ENCODE measurements at places on chromosomes 12 and 14.

DNA sequence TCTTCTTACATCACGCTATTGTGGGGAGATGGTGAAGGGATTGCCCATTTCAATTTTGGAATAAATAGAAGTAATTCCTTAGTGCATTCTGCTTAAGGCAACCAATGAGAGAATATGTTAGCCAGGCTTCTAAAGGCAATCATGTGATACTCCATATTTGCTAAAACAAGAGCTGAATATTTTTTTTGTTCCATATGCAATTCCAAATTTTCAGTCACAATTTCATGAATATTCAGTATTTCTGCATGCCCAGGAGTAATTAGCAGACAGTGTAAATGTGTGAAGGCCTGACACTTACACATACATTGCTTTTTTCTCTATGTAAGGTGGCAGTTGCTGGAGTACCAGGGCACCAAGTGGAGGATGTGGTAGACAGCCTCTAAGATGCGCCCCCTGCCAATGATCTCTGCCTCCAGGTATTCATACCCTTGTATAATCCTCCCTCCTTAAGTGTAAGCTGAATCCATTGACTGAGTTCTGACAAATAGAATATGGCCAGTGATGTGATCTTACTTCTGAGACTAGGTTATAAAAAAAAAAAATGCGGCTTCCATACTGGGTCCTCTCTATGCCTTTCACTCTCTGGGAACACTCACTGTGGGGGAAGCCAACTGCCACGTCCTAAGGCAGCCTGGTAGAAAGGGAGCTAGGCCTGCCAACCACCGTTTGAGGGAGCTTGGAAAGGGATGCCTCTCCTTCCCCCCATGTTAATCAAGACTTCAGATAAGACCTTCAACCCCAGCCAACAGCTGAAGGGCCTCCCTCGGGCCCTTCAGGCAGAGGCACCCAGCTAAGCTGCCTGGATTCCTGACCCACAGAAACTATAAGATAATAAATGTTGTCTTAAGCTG lies 62.7 kb upstream of the PTGR2 start:
- DNase-seq: no peak

DNA sequence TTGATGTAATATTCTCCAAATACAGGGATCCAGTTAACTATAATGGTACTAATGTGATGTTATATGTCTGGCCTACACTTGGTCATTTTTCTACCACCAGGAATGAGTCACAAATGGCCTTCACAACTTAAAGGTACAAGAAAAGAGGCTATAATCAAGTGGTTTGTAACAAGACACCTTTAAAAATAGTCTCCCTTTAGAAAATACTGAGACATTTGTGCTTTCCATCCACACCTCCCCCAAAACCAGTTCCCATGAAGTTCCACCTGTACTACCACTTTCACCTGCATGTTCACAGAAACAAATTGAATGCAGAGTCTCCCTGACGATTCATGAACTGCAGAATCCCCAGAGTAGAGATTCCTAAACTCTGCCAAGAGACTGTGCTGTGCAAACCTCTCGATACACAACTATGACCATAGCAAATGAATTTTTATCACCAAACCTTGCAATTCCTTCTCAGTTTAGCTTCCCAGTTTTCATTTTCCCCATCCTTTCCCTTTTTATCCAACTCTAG lies 6.0 kb downstream of the BTG1 start:
- DNase-seq: peak; percentile 47

DNA sequence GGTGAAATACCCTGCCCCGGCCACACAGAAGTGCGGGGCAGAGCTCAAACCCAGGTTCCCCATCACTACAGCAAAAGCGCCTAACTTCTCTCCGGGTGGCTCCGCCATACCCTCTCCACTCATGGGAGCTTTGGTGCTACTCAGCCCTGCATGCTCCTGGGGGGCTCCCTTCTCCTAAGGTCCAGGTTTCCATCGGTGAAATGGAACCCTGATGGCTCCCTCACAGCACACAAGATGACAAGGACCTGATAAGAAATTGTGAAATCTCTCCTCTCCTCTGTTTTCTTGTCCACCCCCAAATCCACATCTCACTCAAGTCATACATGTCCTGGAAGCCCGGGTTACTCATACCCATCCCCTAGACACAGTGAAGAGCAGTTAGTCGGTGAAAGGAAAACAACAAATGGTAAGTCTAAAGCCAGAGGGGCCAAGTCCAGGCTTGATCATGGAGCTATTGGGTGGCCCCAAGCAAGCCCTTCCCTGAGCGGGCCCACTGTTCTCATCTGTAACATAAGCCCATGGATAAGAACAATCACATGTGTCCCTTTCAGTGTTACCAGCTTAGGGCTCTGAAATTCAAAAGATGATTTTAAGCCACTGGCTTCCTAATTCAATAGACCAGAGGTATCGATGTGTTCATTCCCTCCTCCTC lies 317.5 kb downstream of the BCL11B start:
- no peak for DNase-seq

DNA sequence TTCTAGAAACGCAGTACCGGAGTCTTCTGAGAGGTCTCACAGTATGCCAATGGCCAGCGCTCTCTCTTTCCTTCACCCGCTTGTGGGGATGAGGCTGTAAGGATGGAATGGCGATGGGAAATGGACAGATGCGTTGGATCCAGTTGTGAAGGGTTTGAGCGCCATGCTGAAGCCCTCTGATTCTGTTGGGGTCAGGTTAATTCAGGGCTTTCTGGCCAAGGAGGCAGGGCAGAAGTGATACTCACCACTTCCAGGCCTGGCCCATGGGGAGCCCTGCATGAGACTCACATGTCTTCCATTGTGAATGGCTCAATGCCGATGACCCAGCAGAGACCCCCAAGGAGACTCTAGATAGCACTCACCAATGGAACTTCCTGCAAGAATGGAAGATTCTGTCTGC lies 114.3 kb downstream of the BCL11B start:
- no peak for DNase-seq

GRCh38 chr14:44798386-44799242 lies 163.1 kb downstream of the KLHL28 start:
- DNase-seq: no peak

DNA sequence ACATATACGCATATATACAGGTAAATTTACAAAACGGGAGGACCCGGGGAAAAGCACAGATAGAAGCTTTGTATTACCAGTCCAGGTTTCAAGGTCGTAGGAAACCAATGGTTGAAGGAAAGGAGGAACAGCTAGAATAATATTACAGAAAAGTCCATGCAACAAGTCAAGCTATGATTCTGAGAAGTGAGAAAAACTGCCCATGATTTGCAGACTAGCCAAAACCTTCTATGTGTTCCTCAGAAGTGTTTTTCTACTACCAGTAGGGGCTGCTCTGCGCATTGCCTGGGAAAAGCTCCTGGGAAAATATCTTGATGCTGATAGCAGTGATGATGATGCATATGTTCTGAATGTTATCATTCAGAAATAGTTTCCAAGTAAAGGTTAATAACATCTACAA lies 2.2 kb downstream of the PDZRN4 start:
- DNase-seq: no peak

DNA sequence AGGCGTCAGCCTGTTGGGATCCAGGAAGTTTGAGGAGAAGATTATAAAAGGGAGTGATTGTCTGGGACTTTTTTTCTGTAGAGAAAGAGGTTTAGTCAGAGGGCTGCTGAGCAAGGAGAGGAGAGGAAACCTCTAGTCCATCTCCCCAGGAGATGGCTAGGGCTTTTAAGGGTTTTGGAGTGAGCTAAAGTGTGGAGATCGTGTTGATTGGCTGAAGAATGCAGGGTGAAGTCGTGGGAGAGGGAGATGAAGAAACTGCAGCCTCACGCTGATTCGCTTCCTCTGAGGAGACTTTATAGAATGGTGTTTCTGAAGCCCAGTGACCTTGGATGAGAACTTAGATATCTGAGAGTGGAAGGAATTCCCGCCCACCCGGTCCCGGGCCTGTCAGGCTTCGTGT lies 193.7 kb upstream of the PWP1 start:
- DNase-seq: no peak

- DNase-seq: no peak
Observed at GRCh38 chr12:68111995-68112394, 47.5 kb downstream of the IFNG start.

DNA sequence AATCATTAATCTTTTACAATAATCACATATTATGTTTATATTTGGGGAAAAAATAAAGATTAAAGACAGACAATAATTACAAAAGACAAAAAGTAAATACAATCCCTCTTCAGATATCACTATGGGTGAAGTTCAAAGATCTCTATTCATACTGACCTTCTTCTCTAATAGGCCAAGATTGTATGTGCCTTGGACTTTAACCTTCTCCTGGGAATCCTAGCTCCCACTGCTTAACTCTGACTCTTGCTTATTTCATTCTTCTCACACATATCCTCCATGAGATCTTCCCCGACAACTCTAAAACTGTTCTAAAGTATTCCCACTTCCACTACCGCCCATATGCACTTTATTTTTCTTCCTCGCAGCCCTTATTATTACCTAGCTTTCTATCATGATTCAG lies 83.8 kb downstream of the EEA1 start:
- no peak for DNase-seq

- no peak for DNase-seq
Observed at GRCh38 chr12:121184425-121184824, 25.5 kb upstream of the P2RX4 start.

GRCh38 chr14:103624860-103625259 lies 4.2 kb upstream of the KLC1 start:
- no peak for DNase-seq

- no peak for DNase-seq
Observed at GRCh38 chr12:1471224-1471623, 123.2 kb downstream of the FBXL14 start.

Measured in C1 segment of cervical spinal cord (tissue), 14 donors.